Activated naive CD4-positive, alpha-beta T cell treated with anti-CD3 and anti-CD28 coated beads, Interleukin-2, amount 50 U/mL, for 16 hours (primary cell): ENCODE measurements at places on chromosomes 1 and 21.

GRCh38 chr1:217673387-217673786 is 42.2 kb downstream of the SPATA17 start:
- DNase-seq: no peak

- no peak for DNase-seq
Observed at GRCh38 chr1:225514671-225515081, 86.8 kb upstream of the LBR start.

- DNase-seq: no peak
Observed at GRCh38 chr1:174799136-174799479, 200.6 kb upstream of the CACYBP start.

- no peak for DNase-seq
Observed at GRCh38 chr1:232186931-232187330, 443.0 kb downstream of the SIPA1L2 start.

- DNase-seq: no peak
Observed at GRCh38 chr1:35177237-35177786, 15.6 kb downstream of the SFPQ start.

DNA sequence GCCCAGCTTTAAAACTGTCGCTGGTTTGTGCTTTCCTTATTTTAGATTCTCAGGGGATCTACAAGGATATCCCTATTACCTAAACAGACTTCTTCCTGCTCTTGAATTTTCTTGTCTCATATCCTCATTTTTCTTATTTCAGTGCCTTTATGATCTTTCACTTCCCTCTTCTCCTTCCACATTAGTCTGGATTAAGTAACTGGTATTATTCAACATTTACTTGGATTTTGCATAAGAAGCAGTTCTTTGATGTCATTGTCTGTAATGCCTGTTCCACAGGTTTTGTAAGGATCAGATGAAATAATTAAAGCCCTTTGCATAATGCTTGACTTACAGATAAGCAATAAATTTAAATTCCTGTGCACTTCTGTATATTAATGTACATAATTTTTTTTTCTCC is 26.5 kb downstream of the CXADR start:
- no peak for DNase-seq

GRCh38 chr1:177007437-177008161 is 156.9 kb downstream of the ASTN1 start:
- DNase-seq: no peak

GRCh38 chr1:225823811-225824261 is 13.9 kb downstream of the EPHX1 start:
- DNase-seq: no peak

GRCh38 chr1:240888039-240888786 is 276.3 kb upstream of the GREM2 start:
- no peak for DNase-seq

GRCh38 chr1:21451212-21451611 is 11.3 kb downstream of the NBPF3 start:
- no peak for DNase-seq

GRCh38 chr1:154483941-154484803 is 17.8 kb upstream of the TDRD10 start:
- DNase-seq: no peak

- peak; percentile 46 for DNase-seq
Observed at GRCh38 chr1:25692560-25692959, 76.0 kb downstream of the MAN1C1 start.

DNA sequence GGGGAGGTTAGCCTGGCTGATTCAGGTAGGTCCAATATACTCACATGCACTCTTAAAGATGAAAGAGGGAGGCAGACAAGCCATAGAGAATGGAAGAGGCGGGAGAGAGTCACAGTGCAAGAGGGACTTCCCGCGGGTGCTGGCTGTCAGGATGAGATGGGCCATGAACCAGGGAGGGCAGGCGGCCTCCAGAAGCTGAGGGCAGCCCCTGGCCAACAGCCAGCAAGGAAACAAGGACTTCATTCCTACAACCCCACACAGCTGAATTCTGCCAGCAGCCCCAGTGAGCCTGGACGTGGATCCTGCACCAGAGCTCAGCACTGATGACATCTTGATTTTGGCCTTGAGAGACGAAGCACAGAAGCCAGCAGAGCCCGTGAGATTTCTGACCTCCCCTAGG is 15.1 kb upstream of the B3GALT5 start:
- DNase-seq: no peak

DNA sequence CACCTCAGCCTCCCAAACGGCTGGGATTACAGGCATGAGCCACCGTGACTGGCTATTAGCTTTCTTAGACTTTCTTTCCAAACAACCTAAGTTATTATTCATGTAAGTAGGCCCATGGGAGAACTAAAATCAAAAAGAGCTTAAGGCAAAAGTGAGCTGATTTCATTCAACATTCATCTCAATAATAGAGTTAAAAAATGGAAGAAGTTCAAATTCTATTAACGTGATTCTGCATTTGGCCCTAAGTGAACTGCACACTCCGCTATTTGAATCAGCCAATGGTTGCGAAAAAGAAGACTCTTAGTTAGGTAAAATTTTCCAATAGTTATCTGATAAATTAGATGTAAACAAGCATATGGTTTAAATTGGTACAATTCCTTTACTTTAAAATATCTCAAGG is 68.6 kb upstream of the WARS2 start:
- DNase-seq: no peak
